ENCODE measurements at places on chromosomes 12 and 14.

DNA sequence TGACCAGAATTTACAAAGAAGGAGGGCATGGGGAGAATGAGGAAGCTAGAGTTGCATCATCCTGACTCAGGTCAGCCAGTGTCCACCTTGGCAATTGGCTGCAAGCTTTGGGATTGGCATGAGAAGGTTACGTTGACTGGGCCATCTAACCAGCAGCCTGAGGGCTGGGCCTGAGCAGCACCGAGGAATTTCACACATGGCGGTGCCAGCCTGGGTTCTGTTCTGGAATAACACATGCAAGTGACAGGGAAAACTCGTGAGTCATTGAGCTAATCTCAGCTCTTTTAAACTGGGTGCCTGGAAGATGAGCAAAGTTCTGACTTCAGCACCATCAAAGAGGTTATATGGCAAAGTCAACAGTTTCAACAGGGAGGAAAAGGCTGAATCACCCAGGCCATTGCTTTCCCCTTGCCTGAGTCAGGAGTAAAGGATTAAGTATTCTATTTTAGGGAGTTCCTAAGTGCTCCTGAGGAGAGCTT is 543.2 kb upstream of the TBX3 start:
- peak; percentile 90 for DNase-seq

DNA sequence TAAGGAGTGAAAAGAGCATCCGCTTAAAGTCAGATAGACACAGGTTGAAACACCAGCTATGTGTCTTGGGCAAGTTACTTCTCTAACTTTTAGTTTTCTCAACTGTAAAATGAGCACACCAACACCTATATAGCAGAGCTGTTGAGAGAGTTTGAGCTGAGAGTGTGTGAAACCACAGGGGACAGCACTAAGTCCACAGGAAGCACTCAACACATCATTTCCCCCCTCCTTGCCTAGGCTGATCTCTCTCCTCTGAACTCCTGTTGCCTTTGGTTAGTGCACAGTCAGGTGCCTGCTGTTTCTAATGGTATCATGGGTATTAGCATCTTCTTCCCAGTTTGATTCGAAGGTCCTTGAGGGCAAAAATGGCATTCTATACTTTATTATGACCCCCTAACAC is 176.7 kb downstream of the DPF3 start:
- no peak for DNase-seq

DNA sequence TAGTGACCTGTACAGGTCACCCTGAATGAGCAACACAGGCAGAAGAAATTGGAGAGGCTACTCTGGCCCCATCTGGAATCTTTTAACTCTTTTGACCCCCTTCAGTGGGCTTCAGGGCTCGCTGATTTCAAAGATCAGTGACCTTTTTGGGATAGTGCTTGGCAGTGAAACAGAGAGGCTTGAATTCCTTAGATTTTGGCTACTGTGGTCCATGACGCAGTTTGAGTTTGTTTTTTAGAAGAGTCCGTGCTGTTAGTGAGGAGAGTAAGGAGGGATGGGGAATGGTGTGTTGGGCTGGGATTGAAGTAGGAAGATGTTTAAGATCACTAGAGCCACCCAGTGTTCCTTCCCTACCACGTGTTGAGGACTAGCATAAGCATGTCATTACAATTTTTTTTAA is 16.5 kb downstream of the TMEM30B start:
- no peak for DNase-seq

- DNase-seq = no peak
These were observed 19.4 kb downstream of the NCKAP5L start for GRCh38 chr12:49808686-49809380.

DNA sequence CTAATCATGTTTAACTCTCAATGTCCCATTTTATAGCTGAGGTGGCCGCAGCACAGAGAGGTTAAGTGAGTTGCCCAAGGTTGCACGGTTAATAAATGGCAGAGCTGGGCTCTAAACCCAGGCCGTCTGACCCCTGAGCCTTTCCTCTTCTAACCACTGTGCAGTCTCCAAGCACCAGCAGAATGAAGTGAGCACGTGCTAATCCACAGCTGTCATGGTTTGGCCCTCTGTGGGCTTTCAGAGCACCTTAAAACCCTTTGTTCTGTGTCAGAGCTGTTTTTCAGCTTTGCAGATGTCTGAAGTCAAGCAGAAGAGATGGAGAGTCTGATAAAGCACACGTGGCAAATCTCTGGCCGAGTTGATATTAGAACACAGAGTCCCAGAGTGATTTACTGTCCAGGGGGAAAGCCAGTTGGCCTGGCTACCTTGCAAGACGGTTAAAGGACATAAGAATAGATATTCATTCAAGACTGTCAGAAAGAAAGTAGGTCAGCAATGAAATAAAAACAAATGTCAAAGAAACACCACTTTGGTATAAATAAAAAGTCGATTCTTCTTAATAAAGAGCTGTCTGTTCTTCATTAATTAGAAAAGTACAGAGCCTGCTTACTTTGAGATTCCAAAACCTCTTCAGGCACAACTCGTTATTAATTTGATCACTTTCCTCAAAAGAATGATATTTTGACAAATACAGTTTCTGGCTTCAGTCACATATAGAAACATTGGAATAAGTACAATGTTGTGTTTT is 107.3 kb downstream of the CRADD start:
- peak; percentile 77 for DNase-seq

DNA sequence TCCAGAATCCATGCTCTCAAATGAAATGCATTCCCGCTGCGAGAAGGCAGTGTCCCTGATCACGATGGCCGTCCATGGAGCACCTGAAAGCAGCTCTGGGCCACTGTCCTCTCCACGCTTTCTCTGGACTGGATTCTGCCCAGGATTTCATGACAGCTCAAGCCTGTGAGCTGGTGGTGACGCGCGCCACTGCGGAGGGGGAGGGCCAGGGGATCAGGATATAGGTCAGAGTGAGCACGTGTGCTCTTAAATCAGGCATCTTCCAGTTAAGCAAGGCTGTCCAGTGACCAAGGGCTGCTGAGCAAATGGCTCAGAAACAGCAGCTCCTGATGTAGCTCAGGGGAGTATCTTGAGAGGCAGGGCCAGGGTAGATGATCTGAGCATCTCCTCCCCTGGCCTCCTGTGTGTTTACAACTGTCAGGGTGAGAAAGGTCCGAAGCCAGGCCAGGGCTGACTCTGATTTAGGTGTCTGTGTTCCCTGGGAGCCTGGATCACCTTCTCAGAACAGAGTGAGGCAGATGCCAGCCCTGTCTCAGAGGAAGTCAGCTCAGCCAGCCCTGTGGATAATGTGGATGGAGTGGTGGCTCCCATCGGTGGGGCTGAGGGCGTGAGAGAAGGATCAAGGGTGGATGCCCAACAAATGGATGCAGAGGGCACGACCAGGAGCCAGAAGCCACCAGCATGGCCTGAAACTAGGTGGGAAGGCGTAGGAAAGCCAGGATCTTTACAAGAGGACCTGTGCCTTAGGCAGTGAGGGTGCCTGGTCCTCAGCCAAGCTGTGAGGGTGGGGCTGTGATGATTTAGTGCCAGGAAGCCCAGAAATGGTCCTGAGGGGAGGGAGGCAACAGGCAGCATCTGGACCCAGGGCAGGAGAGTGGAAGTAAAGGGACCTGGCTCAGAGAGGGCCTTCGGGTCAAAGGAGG is 55.3 kb downstream of the ELK3 start:
- DNase-seq = peak; percentile 45

GRCh38 chr14:53278602-53279506 is 125.7 kb upstream of the DDHD1 start:
- peak; percentile 43 for DNase-seq

DNA sequence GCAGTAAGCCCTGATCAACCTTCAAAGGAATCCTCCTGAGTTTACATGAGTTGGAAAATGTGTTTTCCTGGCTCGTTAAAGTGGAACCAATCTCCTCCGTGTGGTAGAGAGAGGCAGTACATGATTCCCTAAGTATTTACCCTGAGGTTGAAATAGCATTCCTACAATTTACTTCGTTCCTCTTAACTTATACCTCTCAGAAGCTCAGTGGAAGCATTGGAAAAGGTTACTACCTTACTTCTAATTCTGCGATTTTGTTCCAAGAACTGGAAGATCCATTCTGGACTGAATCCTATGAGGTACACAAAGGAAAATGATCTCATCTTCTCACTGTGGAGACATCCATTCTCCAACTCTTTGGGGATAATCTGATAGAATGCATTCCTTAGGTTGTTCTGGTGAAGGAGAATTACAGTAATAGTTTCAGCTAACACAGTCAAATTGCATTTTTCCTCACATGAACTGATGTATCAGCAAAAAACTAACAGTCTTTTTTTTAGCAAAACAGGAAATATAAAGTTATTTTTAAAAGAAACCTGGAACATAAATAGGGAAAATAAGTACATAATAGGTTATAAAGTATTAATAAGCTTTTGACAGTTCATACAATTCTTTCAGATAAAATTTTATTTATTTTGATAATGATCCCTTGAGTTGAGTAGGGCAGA is 475.6 kb downstream of the PDZRN4 start:
- peak; percentile 13 for DNase-seq

GRCh38 chr12:130932061-130932930 is 21.4 kb upstream of the ADGRD1 start:
- DNase-seq = peak; percentile 47

GRCh38 chr12:54357506-54358190 is 6.6 kb downstream of the GPR84 start:
- peak; percentile 59 for DNase-seq

GRCh38 chr14:97571201-97571600 is 774.0 kb downstream of the VRK1 start:
- no peak for DNase-seq

- DNase-seq = no peak
These were observed 69.5 kb downstream of the STON2 start for GRCh38 chr14:81330619-81331122.

DNA sequence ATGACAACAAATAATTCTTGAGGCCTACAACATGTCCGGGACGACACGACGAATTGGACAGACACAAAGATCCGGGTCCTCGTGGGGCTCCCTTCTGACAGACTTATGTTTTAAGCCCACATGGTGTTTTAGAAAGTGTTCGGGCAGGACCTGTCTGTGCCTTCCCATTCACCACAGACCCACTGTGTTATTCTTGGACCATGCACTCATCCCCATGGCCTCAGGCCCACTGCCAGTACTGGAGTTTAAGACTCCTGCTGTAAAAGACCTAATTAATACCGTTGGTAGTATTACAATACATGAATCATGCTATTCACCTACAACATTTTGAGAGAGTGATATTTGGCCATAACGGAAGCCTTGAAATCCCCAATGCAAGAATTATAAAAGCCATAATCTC is 20.0 kb downstream of the SLC15A4 start:
- DNase-seq = no peak

DNA sequence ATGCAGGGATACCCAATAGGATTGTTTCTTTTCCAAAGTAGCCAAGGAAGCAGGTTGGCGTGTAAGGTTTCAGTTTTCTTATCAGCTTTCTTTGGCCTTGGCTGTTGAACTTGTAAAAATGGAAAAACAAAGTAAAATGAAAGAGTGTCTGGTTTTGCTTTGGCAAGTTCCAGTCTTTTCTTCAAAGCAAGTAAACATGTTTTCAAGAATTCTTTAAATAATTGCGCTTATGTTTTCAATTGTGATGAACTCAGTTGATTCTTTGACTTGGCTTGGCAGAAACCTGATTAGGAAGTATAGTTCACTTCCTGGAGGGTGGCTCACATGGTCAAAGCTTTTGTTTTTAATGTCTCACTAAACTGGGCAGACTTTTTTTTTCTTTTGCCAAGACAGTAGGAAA is 112.2 kb upstream of the USP44 start:
- no peak for DNase-seq

DNA sequence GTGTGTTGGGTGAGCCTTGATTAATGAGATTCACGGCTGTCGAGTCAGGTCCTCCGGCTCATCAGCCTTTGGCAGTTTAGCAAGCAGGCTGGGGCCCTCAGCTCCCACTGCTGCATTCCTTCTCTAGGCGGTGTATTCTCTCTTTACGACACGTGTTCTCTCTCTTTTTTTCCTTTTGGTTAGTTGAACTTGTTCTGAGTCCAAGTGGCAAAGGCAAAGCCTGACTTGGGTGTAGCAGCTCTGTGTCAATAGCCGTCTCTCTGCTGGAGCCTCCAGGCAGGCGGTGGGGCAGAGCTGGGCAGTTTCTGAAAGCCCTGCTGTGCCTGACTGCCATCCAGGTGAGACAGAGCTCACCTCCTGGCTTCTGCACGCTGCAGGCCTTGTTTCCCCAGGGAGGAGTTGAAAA is 46.6 kb downstream of the SUSD6 start:
- peak; percentile 47 for DNase-seq

DNA sequence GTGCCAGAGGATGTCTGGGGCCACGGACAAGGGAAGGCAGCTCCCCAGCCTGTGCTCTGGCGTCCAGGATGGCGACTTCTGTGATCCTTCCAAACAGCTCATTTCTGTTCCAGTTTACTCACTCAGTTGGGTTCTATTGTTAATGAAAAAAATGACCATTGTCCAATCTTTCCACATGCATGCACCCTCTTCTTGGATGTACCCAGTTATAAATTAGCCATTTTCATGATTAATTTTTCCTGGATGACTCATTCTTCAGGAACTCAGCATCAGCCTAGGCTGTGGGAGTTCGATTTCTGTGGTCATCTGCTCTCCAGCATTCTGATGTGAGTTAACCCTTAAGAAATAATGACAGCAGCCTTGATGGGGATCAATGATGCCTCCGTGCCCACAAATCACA is 926.8 kb downstream of the BCL11B start:
- peak; percentile 65 for DNase-seq

DNA sequence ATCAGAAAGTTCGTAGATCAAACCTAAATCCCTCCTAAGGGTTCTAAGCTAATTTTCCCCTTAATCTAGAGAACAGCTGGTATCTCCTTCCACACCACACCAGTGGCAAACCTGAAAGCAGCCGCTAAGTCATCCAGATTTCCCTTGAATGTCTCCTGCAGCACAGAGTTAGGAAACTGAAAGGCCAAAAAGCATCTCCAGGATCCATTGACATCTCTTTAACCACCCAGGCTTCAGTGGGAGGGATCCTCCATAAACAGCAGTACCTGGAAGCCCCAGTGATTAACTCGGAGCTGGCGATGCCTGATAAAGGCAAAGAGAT is 47.6 kb downstream of the CRACR2A start:
- no peak for DNase-seq

- peak; percentile 76 for DNase-seq
These were observed 52.6 kb downstream of the RASSF8 start for GRCh38 chr12:26011099-26011498.

- DNase-seq = peak; percentile 63
These were observed 133.7 kb downstream of the AEBP2 start for GRCh38 chr12:19572920-19573558.

DNA sequence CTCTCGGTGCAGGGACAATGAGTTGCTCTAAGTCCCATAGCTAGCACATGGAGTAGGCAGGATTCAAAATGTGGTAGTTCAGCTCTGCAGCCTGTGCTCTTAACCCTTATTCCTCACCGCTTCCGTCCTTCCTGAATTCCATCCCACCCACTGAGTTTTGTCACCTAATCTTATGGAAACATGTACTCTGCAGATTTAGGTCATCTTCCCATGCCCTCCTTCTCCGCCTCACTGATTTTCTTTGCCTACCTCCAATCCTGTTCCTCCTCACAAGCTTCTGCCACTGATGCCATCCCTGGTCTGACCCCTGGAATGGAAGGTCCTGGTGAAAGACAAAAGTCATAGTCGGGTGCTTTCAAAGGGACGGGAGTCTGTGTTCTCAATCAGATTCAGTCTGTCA is 46.5 kb upstream of the ABCC9 start:
- no peak for DNase-seq
